ENCODE measurements at places on chromosomes 2 and 18. TPM values are rescaled to one million over a fixed set of nuclear protein-coding genes. Genes with fewer than 3 reads are reported as not detected.

DNA sequence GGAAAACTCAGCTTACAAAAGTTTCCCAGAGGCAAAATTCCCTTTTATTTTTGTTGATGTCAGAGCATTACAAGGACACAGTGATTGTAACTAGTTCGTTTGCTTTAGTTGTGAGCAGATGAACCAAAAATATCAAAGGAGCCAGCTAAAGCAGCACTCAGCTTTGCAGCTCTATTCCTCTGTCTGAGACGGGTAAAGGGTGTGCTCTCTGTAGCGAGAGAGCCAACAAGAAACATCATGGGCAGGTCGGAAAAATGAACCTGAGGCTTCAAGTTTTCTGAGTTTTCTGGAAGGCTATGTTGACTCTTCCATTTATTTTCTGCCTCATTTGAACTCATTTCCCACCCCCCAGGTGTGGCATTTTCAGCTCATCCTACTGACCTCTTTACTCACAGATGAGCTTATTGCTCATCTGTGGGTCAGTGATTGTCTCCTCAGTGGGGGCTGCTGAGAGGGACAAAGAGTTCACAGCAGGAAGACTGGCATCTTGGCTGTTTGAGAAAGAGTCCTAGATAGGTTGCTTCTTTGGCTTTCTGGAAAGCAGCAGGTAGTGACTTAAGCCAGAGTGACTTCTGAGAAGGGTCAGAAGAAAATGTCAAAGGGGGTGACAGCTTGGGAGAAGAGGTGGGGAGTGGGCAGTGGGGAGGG is 66.6 kb upstream of the EPC2 start:
- no peak for DNase-seq

- DNase-seq, result no peak
These were observed 174.0 kb upstream of the SLC14A2 start for GRCh38 chr18:45441110-45441847.

The COL5A2 gene
- total RNA-seq, result 24.6 TPM

The MRPL53 gene
- 64.6 TPM for total RNA-seq

DNA sequence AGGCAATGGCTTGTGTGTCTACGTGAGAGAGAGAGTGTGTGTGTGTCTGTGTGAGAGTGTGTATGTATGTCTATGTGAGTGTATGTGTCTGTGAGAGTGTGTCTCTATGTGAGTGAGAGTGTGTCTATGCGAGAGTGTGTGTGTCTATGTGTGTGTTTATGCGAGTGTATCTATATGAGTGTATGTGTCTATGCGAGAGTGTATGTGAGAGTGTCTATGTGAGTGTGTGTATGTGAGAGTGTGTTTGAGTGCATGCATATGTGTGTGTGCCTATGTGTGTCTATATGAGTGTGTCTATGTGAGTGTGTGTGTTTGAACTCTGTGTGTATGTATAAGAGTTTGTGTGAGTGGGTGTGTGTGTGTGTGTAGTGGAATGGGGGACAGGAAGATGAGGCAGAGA is 9.8 kb upstream of the GNLY start:
- no peak for DNase-seq

- no peak for DNase-seq
These were observed 4.2 kb upstream of the CCNYL1 start for GRCh38 chr2:207706936-207707860.

The LOXL3 gene
- total RNA-seq, result 2.9 TPM

GRCh38 chr2:42907835-42908234 is 115.5 kb upstream of the HAAO start:
- no peak for DNase-seq

DNA sequence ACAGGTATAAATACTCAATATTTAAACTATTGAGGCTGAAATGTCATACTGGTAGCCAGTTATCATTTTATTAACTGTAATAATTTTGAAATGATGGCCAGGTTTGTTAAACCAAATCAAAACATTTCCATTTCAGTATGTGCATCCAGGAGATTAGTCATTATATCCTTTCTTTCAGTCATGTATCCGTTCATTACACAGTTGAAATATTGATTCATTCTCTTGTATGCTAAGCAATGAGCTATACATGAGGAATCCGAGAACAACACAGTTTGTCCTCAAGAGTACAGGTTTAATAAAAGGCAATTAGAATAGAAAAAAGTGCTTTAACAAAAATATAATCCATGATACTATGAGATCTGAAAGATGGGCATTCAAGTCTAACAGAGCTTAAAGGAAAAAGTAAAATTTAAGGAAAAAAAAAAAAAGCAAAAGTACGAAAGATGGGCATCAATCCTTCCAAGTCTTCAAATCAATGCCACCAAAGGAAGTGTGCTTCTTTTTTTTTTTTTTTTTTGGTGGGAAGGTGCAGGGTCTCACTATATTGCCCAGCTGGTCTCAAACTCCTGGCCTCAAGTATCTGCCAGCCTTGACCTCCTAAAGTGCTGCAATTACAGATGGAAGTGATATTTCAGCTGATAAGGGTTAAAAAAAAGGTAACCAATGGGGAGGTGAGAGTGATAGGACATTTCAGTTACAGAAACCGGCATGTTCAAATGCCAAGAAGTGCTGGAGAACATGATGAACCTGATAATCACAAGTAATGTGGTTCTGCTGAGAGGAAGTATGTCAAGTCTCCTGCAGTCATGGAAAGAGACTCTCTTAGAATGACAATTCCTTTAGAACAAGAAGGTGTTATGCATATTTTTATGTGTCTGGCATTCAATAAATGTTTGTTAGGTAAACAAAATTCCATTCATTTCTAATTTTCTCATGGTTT is 35.8 kb downstream of the PUM2 start:
- no peak for DNase-seq

GRCh38 chr2:70684846-70685622 is 83.0 kb downstream of the ADD2 start:
- DNase-seq, result no peak

DNA sequence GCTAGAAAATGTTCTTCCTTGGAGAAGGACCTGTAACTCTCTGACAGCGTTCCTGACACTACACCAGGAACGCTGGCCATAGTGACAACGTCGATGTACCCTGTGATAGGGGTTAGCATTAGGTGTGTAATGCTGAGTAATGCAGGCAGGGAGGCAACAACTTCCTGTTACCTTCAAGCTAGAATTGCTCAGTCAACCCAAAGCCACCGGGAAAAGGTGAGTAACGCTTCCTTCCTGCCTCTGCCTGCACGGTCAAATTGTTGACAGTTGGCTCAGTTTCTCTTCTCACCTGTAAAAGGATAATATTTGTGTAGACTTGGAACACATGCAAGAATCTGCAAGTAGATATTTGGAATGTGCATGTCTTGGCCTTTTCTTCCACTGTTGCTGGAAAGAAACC is 12.7 kb downstream of the FAM110C start:
- DNase-seq, result peak; percentile 75

The MYCN gene
- total RNA-seq, result 1.7 TPM

DNA sequence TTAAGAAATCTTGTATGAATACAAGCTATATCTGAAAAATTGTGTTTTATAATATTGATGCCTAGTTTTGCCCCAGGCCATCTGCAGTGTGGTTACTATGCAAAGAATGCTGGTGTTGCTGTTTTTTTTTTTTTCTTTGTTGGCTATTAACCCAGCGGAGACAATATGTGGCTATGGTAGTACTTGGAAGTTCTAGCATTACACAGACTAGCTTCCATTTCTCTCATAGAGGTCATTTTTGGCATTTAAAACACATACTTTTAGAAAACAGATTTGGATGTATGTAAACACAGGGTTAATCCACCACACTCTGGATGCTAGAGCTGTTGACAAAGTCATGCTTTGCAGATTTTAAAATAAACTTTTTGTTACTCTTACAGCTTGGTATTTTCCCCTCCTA is 209.8 kb downstream of the NEDD4L start:
- DNase-seq, result no peak

- no peak for DNase-seq
These were observed 159.5 kb upstream of the NDUFV2 start for GRCh38 chr18:8942909-8943545.

The NBAS gene
- 34.4 TPM for total RNA-seq

The ASPRV1 gene
- total RNA-seq, result 0.82 TPM

The SH3BP4 gene
- total RNA-seq, result 44.4 TPM

The POTEI gene
- total RNA-seq, result 0.10 TPM

DNA sequence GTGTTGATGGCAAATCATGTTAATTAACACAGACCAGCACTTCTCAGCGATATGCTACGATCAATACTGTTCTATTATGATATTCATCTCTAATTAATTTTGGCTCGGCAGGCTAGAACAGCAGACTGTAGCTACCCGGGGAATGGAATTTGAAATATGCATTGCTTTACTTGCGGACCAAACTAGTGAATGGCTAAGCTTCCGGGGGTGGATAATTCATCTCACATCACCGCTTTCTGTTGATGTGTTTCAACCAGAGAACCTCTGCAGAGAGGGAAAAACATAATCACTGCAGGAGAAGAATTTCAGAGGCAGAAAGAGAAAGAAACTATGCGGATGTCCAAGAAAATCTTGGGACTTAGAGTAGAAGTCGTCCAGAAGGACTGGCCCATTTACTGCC is 490.9 kb downstream of the STK39 start:
- DNase-seq, result no peak

Measured in colonic mucosa (tissue), 4 donors.